ENCODE measurements at places on chromosomes 1 and 21. TPM values are rescaled to one million over a fixed set of nuclear protein-coding genes. Genes with fewer than 3 reads are reported as not detected.

RPTN gene
- total RNA-seq: not detected

KRTAP12-2 gene
- total RNA-seq: not detected

MTARC2 gene
- total RNA-seq: 1.0 TPM

RXFP4 gene
- total RNA-seq: not detected

OR2T33 gene
- not detected for total RNA-seq

COL24A1 gene
- 0.84 TPM for total RNA-seq

LIPI gene
- total RNA-seq: not detected

PDZK1IP1 gene
- total RNA-seq: 3.6 TPM

PODN gene
- total RNA-seq: 0.63 TPM

MFSD2A gene
- 8.4 TPM for total RNA-seq

CA6 gene
- total RNA-seq: 0.63 TPM

WNT3A gene
- not detected for total RNA-seq

LCE2C gene
- total RNA-seq: not detected

PPP1R12B gene
- 22.4 TPM for total RNA-seq

PCAT6 gene
- total RNA-seq: not detected

RUNX3 gene
- total RNA-seq: 76.4 TPM

ICOSLG gene
- 15.4 TPM for total RNA-seq

C4BPB gene
- 0.84 TPM for total RNA-seq

TENT5C gene
- 69.2 TPM for total RNA-seq

KCNK2 gene
- 0.10 TPM for total RNA-seq

ANKRD65 gene
- not detected for total RNA-seq

NMNAT2 gene
- total RNA-seq: not detected

CD101 gene
- 11.4 TPM for total RNA-seq

CFHR1 gene
- total RNA-seq: not detected

ADCY10 gene
- total RNA-seq: not detected

FAM78B gene
- total RNA-seq: 0.10 TPM

PPFIA4 gene
- total RNA-seq: 0.73 TPM

ASTN1 gene
- total RNA-seq: not detected

OR2T29 gene
- not detected for total RNA-seq

BATF3 gene
- total RNA-seq: 1.4 TPM

PLA2G2C gene
- total RNA-seq: under 0.01 TPM

HSD11B1 gene
- total RNA-seq: 0.10 TPM

CYP4B1 gene
- total RNA-seq: not detected

UBL4B gene
- not detected for total RNA-seq

OR2L2 gene
- under 0.01 TPM for total RNA-seq

FCRLB gene
- 1.0 TPM for total RNA-seq

PLPPR5 gene
- under 0.01 TPM for total RNA-seq

LRRN2 gene
- total RNA-seq: not detected

HCRTR1 gene
- total RNA-seq: not detected

KMO gene
- 3.9 TPM for total RNA-seq

ZFP69B gene
- 2.9 TPM for total RNA-seq

FCMR gene
- 117 TPM for total RNA-seq

CELA2B gene
- not detected for total RNA-seq

AKR7A3 gene
- 0.73 TPM for total RNA-seq

PGLYRP4 gene
- not detected for total RNA-seq

C1orf87 gene
- not detected for total RNA-seq

RPRD2 gene
- 34.1 TPM for total RNA-seq

PDXK gene
- 26.0 TPM for total RNA-seq

AMY1A gene
- not detected for total RNA-seq

All from mononuclear cell (primary cell).